ENCODE measurements at places on chromosomes 13 and 19.
A peak's percentile ranks its signal among the peaks of the same experiment; 100 is the strongest.

DNA sequence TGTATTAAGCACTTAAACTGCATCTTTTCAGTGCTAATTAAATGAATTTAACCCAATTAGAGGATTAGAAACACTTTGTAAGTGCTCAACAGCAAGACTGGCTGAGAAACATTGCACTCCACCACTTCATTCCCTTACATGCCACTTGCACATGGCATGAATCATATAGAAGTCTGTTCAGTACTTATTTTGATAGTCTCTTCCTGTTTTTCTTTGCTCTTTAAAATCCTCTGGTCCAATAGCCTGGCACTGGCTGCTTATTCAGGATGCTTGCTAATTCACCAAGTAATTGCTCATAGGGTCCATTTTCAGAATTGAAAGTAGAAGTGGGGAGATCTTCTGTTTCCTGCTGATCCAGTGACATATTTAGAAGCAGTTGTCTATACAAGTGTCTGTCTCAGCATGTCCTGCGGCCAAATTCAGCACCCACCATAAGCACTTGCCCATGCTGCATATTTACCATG is 900.1 kb downstream of the PCDH9 start:
- peak; percentile 75 for DNase-seq

GRCh38 chr13:75860935-75861334 is 224.8 kb downstream of the LMO7 start:
- DNase-seq = no peak

DNA sequence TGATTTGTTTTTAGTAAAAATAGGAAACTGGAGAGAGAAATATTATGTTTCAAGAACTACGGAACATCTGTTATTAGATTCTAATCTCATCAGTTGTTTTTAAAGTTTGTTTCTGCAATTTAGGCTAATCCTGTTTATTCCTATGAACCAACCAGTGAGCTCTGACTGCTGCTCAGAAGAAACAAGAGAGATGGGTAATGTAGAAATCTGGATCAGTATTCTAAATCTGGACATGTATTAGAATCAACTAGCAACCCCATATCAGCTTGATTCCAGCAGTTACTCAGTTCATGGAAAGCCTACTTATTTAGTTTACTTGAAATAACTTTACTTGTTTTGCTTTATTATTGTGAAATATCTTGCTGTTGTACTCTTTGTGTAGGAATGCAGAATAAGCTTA is 115.2 kb downstream of the TNFRSF19 start:
- no peak for DNase-seq

GRCh38 chr13:71754407-71754974 is 112.5 kb downstream of the DACH1 start:
- no peak for DNase-seq
